ENCODE measurements at places on chromosomes 16 and 17.

GRCh38 chr17:2025622-2026309, 632 bp upstream of the RTN4RL1 start:
- peak; percentile 58 for DNase-seq

- no peak for DNase-seq
These were observed 34.1 kb downstream of the ABAT start for GRCh38 chr16:8708536-8708935.

DNA sequence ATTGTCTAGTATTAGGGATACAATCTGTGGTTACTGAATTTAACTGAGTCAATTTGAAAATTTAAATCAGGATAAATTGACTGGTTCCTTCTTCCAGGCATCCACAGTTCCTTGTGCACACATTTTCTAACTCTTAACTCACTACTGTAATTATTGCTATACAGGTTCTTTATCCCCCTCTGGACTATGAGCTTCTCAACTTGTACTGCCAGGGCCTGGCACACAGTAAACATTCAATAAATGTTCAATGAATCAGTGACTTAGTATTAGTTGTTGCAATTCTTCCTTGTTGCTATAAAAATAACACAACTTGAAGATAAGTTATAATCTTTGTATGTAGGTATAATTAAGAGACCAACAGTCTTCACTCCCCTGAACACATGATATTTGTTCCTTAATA, 67.9 kb downstream of the SSH2 start:
- DNase-seq, result no peak

GRCh38 chr17:49523706-49524472, 28.8 kb downstream of the NGFR start:
- DNase-seq, result peak; percentile 77

- no peak for DNase-seq
These were observed 305.6 kb downstream of the CPPED1 start for GRCh38 chr16:12498077-12498476.

- DNase-seq, result no peak
These were observed 436.8 kb downstream of the CA10 start for GRCh38 chr17:51721730-51722129.

DNA sequence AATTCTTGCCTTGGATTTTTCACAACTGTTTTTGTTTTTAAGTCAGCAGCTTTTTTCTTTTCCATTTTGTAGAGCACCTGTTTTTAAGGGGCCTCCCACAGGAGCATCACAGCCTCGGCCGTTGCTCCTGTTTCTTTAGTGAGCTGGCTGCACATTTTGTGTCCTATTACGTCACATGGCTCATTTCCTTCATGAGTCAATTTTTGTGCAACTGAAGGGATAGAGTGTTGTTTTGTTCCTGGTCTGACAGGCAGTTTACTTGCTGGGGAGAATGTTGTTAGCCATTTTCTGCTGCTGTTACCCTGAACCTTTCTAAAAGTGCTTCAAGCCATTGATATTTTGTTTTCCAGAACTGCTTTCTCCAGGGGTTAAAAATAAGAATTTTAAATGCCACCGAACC, 45.0 kb upstream of the CRISPLD2 start:
- DNase-seq, result no peak

- no peak for DNase-seq
These were observed 54.6 kb upstream of the DOC2B start for GRCh38 chr17:235831-236640.

- DNase-seq, result no peak
These were observed 150.8 kb upstream of the IRX3 start for GRCh38 chr16:54437401-54437800.

GRCh38 chr17:80096561-80097021, 4.8 kb upstream of the GAA start:
- DNase-seq, result no peak

DNA sequence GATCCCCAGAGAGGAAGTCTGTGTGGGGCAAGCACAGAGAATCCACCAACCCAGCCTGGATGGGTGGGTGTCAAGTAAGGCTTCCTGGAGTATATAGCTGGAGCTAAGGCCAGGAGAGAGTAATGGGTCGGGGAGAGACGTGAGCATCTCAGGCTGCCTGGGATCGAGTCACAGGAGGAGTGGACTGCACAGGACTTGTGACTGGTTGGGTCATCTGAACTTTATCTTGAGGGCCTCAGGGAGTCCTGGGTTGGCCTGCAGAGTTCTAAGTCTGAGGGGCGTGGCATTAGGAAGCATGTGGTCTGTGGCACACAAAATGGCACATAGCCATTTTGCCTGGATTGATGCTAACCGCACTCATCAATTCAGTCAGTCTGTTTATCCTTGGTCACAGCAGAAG, 1.5 kb downstream of the PLA2G15 start:
- no peak for DNase-seq

GRCh38 chr17:326010-326621, 26.5 kb downstream of the RPH3AL start:
- no peak for DNase-seq

GRCh38 chr17:48129981-48130380, 22.4 kb downstream of the SNX11 start:
- no peak for DNase-seq

DNA sequence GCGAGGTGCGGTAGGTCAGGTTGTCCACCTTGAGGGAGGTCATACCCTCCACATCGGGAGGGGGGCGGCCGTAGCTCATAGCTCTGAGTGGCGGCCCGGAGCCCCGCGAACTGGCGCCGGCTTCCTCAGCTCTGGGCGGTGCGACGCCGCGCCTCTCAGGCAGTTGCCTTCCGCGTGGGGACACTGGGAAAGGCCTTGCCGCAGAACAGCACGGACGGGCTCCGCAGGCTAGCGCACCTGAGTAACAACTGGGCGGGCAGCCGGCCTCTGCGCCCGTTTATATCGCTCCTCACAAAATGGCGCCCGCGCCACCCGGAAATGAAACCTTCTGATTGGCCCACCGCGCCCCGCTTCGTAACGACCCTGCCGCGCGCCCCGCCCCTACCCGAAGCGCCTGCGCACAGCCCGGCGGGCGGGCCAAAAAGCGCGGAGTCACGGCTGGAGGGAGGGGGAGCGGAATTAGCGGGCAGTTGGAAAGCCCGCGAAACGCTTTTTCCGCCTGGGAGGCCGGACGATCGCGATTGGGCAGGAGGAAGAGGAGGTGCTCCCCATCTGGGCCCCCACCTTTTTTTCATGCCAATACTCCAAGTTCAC, at the start of gene SRSF2:
SRSF2 (minus strand) TSS at position 250 of the 594 bp plus-strand sequence; CDS start at position 79, 171 bp downstream.
- peak; percentile 99 for DNase-seq

DNA sequence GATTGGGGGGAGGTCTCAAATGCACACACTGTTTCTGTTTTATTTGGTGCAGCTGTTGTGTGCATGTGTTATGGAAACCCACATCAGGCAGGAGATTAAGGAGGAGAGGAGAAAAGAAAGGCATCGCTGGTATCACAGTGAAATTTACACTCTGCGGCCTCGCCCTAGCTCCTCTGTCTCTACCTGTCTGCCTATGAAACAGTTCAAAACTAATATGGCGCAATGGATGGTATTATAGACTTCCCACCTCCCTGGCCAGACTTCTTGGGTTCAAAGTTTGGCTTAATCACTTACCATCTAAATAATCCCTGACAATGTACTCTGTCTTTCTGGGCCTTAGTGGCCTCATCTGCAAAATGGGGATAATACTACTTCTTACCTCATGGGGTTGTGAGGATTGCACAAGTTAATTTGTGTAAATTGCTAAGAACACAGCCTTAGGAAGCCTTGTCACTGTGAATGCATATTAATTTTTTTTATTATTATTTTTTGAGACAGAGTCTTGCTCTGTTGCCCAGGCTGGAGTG, 1.4 kb upstream of the ABCC1 start:
- no peak for DNase-seq

DNA sequence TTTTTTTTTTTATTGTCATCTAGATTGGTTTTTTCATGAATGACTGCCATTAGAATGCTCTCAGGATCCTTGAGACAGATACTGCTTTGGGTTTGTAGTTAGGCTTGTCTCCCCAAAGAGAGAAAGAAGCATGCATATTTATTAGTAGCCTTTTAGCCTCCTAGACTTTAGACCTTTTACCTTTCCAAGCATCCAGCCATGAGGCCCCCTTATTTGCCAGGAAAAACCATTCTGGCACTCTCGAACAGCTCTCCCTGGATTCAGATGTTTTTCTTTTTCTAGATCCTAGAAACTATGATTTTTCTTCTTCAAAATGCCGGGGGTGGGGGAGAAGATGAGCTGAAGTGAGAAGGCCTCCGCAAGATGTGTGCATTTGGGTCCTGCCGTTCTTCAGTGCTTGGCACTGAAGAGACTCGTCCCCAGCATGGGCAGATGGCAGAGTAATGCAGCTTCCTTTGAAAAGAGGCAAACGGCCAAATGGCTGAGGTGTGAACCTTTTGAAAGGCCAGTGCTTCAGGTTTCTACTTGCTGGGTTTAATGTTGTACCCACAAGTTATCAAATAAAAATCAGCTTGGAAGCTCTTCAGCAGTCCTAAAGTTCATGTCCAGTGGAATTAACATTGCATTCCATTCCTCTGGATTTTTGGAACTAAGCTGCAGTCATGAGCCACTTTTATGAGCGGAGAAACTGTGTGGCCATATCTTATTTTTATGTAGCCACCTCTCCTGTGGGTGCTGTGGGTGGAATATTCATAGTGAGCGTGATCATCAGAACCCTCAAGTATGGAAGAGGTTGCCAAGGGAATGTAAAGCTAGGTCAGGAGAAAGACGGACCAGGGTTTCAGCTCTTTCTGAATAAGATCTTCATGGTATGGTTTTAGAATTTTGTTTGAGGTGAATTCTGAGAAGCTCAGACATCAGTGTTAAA, 7.2 kb downstream of the SOCS7 start:
- no peak for DNase-seq

DNA sequence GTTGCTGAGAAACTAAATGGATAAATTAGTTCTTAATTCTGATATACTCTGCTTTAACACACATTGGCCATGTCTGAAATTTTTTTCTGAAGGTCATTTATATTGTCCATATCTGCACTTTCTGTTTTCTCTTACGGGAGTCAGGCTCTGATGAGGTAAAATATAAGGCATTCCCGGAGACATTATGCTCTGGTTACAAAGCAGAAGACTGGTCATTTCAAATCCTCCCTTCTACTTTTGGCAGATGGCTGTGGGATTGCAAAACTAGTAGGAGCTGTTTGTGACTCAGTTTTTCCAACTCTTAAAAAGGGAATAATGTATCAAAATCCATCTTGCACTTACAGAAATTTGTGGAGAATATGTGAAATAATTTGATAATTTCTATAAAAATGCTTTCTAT, 92.2 kb upstream of the CPHXL start:
- no peak for DNase-seq

DNA sequence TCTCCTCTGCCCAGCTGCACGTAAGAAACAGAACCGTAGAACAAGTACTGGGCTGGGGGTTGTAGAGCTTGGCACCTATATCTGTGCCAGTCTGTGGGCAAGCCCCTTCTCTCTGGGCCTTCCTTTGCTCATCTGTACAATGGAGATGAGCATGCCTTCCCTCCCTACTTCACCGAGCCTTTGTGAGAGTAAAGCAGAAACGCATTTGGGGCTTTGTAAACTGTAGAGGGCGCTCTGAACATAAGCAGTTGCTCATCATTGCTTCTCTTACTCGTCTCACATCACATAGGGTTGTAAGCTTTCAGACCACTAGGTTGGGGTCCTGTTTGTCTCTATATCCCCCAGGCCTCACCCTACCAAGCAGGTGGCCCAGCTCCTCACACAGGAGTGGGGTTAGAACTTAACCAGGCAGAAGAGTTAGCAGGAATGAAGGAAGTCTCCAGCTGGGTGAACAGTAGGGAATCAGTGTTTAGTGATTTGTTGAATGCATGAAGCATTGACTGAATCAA, 15.1 kb downstream of the SAMD14 start:
- peak; percentile 53 for DNase-seq

DNA sequence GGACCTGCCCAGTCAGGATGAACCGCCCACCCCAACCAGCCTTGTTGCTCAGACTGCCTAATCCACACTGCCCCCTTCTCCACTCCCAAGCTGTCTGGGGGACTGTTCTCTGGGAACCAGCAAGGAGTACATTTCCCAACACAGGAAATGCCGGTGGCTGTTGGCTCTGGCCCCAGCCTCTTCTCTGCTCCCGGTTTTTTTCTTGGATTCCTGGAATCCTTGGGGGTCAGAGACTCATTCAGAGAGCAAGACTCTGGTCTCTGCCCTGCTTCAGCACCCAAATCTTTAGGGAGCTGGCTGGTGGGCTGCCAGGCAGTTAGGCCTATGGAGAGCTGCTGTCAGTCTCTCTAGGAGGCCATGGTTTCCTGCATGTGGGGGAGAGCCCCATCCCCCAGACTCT, 10.8 kb upstream of the MTMR4 start:
- no peak for DNase-seq

- DNase-seq, result no peak
These were observed 122.3 kb downstream of the ABCC1 start for GRCh38 chr16:16071631-16072244.

DNA sequence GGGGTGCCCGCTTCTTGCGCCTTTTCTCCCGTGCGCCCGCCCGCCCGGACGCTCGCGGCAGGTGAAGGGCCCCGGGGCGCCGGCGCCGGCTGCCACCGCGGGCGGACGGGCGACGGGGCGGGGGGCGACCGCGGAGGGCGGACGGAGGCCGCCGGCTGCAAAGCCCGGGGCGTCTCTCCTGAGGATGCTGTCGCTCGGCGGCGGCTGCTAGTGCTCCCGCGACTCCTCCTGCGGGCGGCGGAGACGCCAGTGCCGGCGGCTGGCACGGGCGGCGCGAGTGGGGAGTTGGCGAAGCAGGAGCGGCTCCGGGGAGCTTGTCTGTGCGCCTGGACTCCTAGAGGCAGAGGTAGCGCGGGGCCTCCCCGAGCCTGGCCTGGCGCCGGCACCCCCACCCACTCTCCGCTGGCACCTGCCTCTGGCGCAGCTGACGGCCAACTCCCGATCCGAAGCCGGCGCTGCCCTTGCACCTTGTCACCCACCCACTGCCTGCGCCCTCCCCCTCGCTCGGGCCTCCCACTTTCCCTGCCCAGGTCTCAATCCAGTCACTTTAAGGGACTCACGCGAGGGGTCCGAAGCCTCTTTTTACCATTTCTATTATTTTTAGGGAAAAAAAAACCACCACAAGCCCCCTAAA, at the start of gene FAM20A:
FAM20A (minus strand) TSS at position 437 of the 634 bp plus-strand sequence. CDS start 701 bp downstream, outside the sequence.
- peak; percentile 16 for DNase-seq

DNA sequence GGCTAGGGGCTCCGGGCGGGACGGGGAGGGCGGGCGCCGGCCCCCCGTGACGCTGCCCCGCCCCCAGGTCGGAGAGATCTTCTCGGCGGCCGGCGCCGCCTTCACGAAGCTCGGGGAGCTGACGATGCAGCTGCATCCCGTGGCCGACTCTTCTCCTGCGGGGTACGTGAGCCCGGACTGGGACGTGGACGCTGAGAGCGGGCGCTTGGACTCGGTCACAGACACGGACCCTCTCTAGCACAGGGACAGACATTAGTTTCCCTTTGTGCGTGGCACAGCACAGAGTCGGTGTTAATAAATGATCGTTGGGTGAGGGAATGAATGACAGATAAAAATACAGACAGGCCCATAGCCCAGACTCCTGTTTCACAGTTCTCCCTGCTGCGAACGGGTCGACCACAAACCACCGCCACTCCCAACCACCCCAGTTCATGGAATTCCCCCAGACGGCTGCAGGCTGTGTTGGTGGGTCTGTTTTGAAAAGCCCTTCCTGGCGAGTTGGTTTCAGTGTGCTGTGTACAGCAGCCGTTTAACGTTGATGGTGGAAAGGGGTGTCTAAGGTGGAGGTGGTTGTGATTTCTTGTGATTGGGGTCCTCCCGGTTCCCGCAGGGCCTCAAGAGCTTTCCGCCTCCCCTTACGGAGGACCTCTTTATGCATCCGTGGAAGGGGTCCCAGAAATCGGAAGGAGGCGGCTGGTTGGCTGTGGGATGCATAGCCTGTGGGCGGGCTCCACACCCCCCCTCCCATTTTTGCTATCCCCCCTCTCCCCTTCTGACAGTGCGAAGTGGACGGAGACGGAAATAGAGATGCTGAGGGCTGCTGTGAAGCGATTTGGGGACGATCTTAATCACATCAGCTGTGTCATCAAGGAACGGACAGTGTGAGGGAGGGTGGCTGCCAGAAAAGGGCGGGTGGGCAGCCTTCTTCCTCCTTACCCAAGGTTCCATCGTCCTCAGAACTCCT, 2.9 kb downstream of the RNASEK start:
- peak; percentile 90 for DNase-seq
